Stimulated activated CD4-positive, alpha-beta T cell treated with anti-CD3 and anti-CD28 coated beads, Interleukin-15, amount 100 ng/mL, for 1 hour (primary cell): ENCODE measurements at places on chromosomes 3 and 15.
A peak's percentile ranks its signal among the peaks of the same experiment; 100 is the strongest.

GRCh38 chr3:112847692-112848091 lies 1.0 kb upstream of the CD200R1L start:
- DNase-seq, result no peak

DNA sequence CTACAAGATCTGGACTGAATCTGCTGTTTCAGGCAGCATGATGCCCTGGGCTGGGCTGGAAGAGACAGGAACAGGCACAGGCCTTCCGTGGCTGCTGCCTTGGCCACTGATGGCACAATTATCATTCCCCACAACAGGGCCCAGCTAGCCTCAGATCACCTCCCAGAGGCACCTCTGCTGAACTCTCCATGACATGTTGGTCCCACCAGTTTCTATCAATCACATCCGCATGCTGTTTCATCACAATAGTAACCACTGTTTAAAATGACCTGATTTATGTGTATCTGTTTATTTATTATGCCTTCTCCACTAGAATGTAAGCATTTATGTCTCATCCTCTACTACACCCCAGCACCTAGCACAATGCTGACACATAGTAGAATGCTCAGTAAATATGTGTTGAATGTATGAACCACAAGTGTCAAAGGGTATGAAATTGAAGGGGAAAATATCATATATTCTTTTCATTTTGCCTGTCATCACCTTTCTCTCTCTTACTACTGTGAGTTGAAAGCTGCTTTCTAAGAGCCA lies 32.7 kb upstream of the ZBTB38 start:
- DNase-seq, result no peak

- DNase-seq, result no peak
Observed at GRCh38 chr3:134536781-134537180, 50.9 kb downstream of the CEP63 start.

- DNase-seq, result no peak
Observed at GRCh38 chr15:90581771-90582352, 52.1 kb downstream of the CRTC3 start.

GRCh38 chr3:184399410-184399809 lies 19.6 kb downstream of the CHRD start:
- DNase-seq, result no peak

DNA sequence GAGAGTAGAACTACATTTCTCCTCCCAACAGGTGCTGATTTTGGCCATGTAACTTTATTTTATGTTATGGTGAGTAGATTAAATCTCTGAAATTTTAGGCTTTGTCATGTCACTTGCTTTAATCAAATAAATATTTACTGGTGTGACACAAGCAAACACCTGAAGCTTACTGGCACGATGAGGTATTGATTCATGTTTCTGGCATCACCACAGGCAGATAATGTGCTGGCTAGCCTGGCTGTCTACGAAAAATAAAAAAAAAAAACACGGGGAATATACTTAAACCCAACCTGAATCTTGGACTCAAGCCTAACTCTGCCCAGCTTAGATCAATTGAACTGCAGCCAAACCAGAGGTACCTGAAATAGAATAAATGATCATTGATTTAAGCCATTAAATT lies 65.6 kb upstream of the CADM2 start:
- no peak for DNase-seq

DNA sequence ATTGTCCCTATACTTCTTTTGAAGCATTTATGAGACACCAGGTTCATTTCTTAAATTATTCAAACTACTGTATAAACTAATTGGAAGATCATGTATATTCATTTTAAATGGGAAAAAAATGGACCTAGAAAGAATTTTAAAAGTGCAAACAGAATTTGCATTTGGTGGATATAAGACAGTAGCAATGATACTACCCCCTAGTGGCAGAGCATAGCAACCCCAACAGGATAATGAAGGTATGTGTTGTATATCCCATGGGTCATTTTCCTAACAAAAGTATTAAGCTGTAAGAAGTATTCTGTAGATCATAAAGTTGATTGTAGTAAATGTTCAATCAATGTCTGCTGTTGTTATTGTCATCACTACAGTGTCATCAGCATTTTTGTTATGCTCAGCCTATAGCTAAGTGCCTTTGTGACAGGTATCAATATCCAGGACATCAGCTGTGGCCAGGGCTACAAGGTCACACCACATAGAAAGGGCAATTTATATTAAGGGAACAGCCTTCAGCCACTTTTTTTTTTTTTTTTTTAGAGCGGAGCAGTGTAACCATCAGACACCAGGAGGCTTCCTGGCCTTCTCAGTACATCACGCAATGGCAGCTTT lies 175.8 kb downstream of the FOXB1 start:
- no peak for DNase-seq

- no peak for DNase-seq
Observed at GRCh38 chr15:94416820-94417219, 185.5 kb downstream of the MCTP2 start.

GRCh38 chr3:150300852-150301517 lies 107.1 kb upstream of the TSC22D2 start:
- no peak for DNase-seq

DNA sequence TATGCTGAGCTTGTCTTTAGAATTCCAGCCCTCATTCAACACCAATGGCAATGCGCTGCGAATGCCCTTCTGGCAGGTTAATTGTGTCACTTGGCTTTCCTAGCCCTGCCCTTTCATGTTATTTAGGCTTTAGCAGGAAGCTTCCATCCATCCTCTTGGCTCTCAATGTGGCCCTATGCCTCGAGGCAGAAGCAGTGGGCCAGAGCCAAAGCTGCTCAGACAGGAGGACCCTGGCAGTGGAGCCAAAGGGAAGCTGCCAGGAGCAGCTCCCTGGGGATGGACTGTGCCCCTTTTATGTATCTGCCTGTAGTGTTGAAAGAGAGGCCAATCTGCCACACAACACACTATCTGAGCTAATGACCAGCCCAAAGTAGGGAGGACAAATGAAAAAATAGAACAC lies 376.4 kb downstream of the CTNNB1 start:
- no peak for DNase-seq

- DNase-seq, result no peak
Observed at GRCh38 chr3:175310046-175310445, 450.9 kb downstream of the NAALADL2 start.

DNA sequence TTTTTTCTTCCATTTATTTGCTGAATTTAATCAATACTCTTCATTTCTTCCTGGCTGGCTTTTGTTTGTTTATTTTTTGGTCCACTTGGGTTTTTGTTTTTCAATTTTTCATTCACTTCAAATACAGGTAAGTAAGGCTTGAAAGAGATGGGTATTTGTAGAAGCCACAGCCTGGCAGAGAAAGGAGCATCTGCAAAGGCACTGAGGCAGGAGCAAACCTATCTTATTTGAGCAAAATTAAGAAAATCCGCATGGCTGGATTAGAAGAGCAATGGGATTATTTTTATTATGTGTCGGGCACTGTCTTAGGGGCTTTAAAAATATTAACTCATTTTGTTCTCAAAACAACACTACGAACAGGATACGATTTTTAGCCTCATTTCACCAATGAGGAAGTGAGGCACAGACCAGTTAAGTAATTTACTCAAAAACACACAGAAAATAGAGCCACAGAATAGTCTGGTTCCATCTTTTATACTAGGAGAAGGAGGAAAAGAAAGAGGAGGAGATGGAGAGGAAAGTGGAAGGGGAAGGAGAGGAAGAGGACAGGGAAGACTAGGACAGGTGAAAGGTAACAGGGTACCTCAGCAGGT lies 35.1 kb upstream of the CCDC80 start:
- no peak for DNase-seq

- no peak for DNase-seq
Observed at GRCh38 chr3:127464642-127465041, 125.9 kb downstream of the TPRA1 start.

- DNase-seq, result peak; percentile 75
Observed at GRCh38 chr15:30903497-30904187, at the start of gene FAN1. Gene FAN1, plus strand, starts transcription at chr15:30903915. Its CDS starts 749 bp downstream, at chr15:30904664.

GRCh38 chr3:119221779-119222320 lies 18.8 kb downstream of the B4GALT4 start:
- DNase-seq, result no peak

GRCh38 chr15:38868326-38869114 lies 303.9 kb upstream of the RASGRP1 start:
- no peak for DNase-seq

- no peak for DNase-seq
Observed at GRCh38 chr3:129185783-129186182, 2.1 kb upstream of the CNBP start.

- no peak for DNase-seq
Observed at GRCh38 chr3:141266797-141267555, 35.4 kb downstream of the PXYLP1 start.

- no peak for DNase-seq
Observed at GRCh38 chr3:157912514-157913451, 193.4 kb downstream of the SHOX2 start.

DNA sequence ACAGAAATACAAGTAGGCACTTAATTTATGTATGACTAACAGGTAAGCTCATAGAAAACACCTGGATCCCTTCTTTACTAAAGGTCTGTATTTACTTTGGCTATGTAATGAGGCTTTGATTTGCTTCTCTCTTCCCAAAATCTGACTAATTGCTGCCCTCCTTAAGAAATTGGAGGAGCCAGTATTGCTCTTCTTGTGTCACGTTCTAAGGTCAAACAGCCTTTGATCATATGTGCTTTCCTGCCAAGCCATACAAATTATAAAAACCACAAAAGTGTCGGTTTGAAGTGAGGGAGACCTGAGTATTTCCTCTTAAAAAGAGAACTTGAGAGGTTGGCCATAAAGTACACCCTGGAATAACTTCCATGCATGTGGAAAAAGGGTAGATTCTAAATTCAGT lies 112.1 kb upstream of the MB21D2 start:
- no peak for DNase-seq

- DNase-seq, result no peak
Observed at GRCh38 chr3:43221076-43221475, 65.3 kb upstream of the SNRK start.

- no peak for DNase-seq
Observed at GRCh38 chr3:37308247-37308646, 133.9 kb upstream of the LRRFIP2 start.

DNA sequence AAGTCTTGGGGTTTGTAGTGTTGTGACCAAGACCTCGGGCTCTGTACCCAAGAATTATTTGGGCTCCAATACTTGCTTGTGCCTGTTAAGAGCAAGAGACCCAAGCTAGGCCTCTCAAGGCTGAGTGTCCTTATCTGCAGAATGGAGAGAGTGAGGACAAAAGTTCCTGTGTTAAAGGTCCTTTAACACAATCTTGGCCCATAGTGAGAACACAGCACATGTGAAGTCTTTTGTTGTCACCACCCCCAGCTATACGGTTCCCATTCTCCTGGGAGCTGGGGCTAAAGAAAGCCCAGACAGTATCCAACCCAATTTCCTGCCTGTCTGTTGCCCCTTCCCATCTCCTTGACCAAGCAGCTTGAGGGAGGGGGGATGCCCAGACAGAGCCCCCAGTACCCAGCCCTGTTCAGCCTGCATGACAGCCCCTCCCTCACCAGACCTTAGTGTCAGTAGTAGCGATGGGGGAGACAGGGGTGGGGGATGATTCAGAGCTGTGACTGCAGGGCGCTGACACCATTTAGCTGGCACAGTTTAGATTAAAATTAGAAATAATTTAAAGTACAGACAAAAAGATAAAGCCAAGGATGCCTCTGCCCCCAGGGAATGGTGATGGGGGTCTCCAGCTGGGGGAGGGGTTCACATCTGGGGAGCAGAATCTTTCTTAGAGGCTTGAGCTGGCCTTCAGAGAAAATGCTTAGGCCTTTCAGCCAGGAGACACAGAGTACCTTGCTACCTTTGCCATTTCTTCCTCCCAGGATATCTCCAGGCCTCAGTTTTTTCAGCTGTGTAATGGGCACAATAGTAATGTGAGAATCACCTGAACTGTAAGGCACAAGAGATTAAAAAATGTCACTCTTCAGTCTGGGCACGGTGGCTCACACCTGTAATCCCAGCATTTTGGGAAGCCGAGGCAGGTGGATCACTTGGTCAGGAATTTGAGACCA lies 2.7 kb downstream of the PRKCD start:
- DNase-seq, result no peak

DNA sequence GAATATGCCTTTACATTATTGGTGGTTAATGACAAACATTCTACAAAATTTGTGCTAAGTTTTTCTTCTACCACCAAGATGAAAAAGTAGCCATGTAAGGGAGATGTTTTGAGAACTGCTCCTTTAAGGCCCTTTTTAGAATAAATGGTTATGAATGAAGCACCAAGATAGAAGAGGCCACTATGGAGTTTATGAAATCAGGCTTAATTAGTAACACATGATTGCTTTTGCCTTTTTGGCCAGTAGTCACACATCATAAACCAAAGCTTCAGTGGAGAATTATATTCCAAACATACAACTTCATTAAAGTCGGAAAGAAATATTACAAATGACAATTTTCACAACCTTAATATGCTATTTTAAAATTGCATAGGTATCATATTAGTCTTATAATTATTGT lies 331.7 kb downstream of the RBMS3 start:
- DNase-seq, result no peak

DNA sequence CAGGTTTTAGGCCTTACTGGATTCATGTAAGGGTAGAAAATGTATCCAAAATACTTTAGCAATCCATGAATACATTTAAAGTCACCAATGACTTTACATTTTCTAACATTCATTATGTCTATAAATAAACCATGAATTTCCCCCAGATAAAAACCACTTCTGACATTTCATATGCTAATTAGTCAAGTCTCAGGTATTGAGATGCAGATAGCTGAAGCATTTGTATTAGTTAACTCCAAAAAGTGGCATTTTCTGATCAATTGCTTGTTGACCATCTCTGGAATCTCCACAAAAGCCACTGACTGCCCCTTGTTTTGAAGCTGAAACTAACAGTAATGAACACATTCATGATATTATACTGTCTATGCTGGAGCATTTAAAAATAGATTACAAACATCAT lies 68.4 kb upstream of the RAP2B start:
- no peak for DNase-seq

DNA sequence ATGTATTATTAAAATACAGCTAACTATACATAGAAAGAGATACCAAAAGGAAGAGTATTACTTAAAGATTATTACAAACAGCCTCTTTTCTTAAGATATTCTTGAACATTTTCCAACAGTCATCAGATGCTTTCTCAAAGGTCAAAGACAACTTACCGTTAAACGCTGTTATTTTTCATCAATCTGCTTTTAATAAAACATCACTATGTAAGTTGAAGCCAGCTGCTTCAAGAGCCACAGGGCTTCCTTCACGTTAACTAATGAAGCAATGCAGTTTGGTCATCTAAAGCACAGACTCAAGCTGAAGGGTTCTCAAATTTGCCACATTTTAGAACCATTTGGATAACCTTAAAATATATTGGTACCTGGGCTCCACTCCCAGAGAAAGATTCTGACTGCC lies 578.8 kb downstream of the ROBO2 start:
- DNase-seq, result no peak

DNA sequence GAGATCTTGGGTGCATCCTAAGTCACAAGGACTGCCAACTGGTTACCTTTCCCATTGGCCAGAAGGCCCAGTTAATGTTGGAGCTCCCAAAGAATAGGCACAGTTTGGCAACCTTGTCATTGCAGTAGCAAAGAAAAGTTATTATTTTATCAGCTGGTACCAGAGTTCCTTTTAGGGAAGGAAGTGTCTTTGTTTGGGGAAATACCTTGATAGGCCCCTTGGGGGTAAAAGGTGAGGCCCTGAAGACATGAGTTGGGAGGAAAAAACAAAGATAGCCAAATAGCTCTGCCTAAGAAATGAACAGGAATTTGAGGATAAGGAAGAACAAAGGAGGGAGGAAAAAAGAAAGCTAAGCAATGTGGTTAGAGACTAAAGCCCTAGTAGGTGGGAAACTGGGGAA lies 85.8 kb downstream of the ANP32A start:
- no peak for DNase-seq
